ENCODE measurements at places on chromosomes 7 and 10. TPM values are rescaled to one million over a fixed set of nuclear protein-coding genes. Genes with fewer than 3 reads are reported as not detected.

GRCh38 chr7:25361863-25362262, 133.6 kb upstream of the NPVF start:
- DNase-seq = no peak

The CCDC146 gene
- 0.79 TPM for total RNA-seq

- no peak for DNase-seq
Measured at GRCh38 chr10:35353395-35353794, 17.1 kb downstream of the CCNY start.

The MBLAC1 gene
- 2.0 TPM for total RNA-seq

GRCh38 chr7:43960933-43961332, 34.7 kb downstream of the UBE2D4 start:
- DNase-seq = no peak

GRCh38 chr7:55570218-55570873, 2.0 kb downstream of the VOPP1 start:
- DNase-seq = no peak

GRCh38 chr10:46787321-46787615, 124.0 kb upstream of the PTPN20 start:
- DNase-seq = peak; percentile 17

The HOXA11 gene
- 0.22 TPM for total RNA-seq

GRCh38 chr7:157301610-157302120, 35.1 kb upstream of the DNAJB6 start:
- DNase-seq = no peak

DNA sequence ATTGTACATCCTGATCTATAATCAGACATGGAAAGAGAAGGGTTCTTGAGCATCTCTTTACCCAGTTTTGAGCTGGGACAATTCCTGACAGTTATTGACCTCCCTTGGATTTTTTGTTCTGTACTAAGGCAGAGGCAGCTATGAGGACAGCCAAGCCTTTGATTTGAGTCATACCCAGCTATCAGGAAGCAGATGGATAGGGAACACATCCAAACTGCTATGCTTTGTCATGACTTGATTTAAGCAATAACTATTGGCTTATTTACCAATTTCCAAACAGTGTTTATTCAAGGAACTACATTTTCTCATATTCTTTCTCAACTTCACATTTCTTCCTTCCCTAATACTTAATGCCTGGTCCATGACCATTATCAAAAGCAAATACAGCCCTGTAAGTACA, 396.4 kb upstream of the STEAP1 start:
- DNase-seq = no peak

The SP8 gene
- not detected for total RNA-seq

DNA sequence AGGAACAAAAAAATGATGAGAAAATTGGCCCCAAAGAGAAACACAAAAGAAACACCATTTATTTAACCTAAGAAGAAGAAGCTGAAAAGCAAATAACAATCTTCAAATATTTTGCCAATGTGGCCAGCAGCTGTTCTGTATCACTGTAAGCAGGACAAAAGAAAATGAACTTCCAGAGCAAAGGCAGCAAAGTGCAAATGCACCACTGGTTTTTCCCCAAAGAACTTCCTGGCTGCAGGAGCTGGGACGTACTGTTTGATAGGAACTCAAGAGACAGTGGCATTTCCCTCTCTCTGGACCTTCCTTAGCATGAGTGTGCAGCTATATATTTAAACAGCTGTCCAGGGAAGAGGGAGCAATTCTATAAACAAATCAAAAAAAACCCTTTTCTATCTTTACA, 60.4 kb downstream of the RNLS start:
- DNase-seq = no peak

- peak; percentile 95 for DNase-seq
Measured at GRCh38 chr7:117132321-117133120, 179.2 kb downstream of the ST7 start.

GRCh38 chr10:21057989-21058388, 160.9 kb upstream of the NEBL start:
- DNase-seq = no peak

GRCh38 chr7:67550801-67551436, 554.3 kb downstream of the TYW1 start:
- no peak for DNase-seq

The CALHM3 gene
- total RNA-seq = not detected

DNA sequence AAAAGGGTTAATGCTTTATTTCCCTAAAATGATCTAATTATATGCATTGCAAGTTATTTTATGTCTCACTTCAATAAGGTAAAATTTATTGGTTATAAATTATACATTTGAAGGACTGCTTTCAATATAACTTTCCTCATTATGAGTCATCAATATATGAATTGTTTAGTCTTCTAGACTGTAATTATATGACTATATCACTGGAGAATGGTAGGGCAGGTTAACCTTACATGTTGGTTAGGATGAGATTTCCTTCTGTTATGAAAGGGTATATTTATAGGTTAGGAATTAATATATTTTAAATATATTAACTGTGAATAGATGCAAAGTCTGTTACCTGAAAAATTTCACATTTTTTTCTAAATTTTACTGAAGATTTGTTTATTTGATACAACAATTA, 406.4 kb upstream of the ETV1 start:
- no peak for DNase-seq

DNA sequence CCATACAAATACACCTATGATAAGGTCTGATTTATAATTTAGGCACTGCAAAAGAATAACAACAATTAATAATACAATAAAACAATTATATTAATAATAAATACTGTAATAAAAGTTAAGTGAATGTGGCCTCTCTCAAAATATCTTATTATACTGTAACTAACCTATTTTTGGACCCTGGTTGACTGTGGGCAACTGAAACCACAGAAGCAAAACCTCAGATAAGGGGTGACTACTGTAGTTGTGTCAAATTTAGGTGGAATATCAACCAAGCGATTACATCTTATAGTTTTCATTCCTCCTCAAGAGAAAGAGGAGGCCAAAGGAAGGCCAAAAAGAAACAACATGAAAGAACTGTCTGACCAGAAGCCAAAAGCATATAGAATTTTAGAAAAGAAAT, 103.9 kb downstream of the SKAP2 start:
- DNase-seq = no peak

The TCERG1L gene
- total RNA-seq = not detected

- DNase-seq = peak; percentile 17
Measured at GRCh38 chr10:335151-335800, 200.0 kb downstream of the ZMYND11 start.

The MSMB gene
- total RNA-seq = not detected

DNA sequence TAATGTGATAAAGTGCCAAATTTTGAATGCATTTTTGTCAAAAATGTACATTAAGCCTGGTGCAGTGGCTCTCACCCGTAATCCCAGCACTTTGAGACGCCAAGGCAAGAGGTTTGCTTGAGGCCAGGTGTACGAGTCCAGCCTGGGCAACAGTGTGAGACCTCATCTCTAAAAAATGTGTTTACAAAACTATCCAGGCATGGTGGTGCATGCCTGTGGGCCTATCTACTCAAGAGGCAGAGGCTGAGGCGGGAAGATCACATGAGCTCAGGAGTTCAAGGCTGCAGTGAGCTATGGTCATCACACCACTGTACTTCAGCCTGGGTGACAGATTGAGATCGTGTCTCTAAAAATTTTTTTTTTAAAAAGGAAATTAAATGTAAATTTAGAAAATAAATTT, 18.5 kb upstream of the MGMT start:
- no peak for DNase-seq

The PAPSS2 gene
- total RNA-seq = 54.0 TPM

GRCh38 chr10:47421057-47421952, 37.2 kb upstream of the ZNF488 start:
- DNase-seq = peak; percentile 23

The ITIH2 gene
- total RNA-seq = not detected

DNA sequence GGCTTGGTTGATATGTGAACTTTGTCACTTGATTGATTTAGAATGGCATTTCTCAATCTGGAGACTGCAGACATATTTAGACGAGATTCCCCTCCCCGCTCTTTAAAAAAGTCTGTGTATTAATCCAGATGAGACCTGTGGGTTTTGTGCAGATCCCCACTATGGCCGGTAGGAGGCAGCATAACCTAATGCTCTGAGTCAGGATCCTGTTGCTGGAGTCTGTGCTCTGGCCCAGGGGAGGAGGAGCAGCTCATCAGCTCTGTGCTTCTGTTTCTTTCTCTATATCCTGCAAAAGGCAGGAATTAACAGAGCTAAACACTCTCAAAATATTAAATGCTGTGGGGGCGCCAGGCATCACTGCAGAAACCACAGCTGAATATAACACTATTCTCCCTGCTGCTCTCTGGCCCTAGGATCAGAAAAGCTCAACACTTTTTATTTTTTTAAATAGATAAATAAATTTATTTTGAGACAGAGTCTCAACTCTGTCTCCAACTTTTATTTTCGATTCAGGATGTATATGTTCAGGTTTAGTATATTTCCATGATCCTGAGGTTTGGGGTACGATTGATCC, 23.9 kb upstream of the SEPHS1 start:
- peak; percentile 85 for DNase-seq

GRCh38 chr7:37234334-37234733, 214.3 kb downstream of the ELMO1 start:
- no peak for DNase-seq

- peak; percentile 36 for DNase-seq
Measured at GRCh38 chr10:71985542-71986250, 21.5 kb downstream of the CHST3 start.

GRCh38 chr7:88140947-88141346, 78.9 kb downstream of the SRI start:
- no peak for DNase-seq

The TMEM26 gene
- total RNA-seq = under 0.01 TPM

- DNase-seq = no peak
Measured at GRCh38 chr7:129089521-129090212, 34.8 kb upstream of the TNPO3 start.

- DNase-seq = peak; percentile 55
Measured at GRCh38 chr7:143299840-143300239, 11.7 kb downstream of the CASP2 start.

The LEP gene
- total RNA-seq = not detected

DNA sequence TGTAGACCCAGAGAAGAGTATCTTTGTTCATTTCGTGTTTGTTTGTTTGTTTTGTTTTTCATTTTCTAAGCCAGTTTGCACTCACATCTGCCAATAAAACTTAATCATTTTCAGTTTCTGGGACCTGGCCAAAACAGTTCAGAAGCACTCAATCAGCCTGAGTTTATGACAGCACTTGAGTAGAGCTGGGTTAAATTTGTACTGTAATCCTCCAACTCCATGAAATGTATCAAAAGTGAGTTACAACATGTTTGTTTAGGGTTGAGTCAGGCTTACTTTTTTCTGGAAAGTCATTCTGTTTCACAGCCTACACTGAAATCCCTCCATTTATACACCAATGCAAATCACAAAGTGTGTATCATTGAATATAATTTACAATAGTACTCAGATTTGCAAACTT, 91.9 kb downstream of the ZWINT start:
- DNase-seq = no peak

DNA sequence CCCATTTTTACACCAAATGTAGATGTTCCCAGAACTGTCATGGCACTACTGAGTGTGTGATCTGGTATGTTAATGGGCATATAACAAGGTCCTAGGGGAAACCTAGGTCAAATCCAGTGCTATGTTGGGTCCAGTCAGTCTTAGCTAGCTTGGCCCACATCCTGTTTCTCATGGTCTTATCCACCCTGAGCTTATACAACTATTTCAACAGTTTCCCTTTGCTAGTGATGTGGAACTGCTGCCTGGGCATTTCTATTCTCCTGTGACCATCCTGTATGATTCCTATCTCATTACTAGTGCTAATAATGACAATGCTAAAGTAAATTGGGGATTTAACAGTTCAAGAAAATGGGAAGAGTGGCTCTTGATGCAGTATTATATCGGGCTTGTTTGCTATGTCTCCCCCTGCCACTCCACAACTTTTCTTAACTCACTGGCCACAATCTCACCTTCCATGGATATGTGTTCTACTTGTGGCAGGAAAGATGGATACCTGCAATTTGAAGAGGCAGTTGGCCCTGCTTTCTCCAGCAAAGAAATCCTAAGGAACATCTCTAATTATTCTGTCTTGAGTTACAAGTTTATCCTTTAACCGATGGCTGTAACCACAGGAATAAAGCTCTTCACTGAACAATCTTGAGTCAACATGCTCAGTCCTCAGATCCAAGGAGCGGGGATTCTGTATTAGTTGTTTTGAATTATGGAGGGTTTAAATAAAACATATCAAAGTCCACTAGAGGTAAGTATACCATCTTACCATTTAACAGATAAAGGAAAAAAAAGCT, 707.8 kb downstream of the XPNPEP1 start:
- no peak for DNase-seq

The PVRIG gene
- not detected for total RNA-seq

GRCh38 chr10:114271779-114272167, 32.7 kb downstream of the VWA2 start:
- DNase-seq = peak; percentile 84

Data from lung microvascular endothelial cell (primary cell).